ENCODE measurements at places on chromosomes 3 and 15.

DNA sequence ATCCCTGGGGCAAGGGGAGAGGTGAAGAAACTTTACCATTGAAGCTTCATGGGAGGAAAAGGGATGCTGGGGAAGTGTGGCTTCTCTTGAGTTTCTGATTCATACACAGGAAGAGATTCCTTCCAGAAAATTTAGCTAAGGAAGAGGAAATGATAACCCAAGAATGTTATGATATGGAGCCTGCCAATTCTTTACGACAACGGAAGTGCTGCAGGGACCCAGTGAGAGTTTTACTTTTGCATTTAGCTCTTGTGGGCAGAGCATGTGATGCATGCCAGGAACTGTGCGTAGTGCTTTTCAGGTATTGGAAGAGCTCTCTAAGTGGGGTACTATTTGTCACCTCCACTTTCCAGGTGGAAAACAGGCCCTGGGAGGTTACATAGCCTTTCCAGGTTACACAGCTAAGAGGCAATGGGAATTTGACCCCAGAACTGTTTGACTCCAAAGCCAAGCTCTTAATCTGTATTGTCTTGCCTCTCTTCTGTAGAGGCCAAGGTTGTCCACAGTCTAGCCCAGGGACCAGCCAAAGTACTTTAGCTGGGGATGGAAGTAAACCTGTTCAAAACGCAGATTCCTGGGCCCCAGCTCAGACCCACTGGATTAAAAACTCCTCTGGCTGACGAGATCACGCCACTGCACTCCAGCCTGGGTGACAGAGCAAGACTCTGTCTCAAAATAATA, 23.0 kb downstream of the CMTM7 start:
- DNase-seq = peak; percentile 28

DNA sequence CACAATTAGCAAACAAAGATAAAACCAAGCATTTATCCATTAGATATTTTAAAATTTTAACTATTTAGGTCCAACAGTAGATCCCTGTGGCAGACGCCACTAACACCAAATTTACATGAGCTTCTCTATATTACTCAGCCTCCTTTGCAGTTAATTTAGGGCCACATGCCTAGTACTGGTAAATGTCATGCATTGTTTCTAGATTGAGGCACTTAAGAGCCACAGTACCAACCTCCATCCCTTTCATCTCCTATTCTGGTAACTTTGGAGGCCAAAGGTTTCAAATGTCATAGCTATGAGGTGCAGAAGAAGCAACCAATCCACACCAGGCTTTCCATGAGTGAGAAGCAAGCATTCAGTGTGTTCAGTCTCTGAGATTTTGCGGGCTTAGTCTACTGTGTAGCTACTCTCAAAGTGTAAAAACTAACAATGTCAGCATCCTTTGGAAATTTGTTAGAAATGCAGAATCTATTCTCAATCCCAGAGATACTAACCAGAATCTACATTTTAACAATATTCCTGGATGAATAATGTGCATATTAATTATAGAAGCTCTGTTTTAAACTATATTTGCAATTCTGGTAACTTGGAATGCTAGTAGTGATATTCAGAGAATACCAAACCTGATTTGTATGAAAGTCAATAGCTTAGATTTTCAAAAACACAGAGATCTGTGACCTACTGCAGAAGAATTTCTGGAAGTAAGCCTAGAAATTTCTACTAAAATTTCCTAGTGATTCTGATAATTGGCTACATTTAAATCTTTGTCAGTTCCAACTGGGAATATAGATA, 206.3 kb upstream of the CD96 start:
- DNase-seq = peak; percentile 25

DNA sequence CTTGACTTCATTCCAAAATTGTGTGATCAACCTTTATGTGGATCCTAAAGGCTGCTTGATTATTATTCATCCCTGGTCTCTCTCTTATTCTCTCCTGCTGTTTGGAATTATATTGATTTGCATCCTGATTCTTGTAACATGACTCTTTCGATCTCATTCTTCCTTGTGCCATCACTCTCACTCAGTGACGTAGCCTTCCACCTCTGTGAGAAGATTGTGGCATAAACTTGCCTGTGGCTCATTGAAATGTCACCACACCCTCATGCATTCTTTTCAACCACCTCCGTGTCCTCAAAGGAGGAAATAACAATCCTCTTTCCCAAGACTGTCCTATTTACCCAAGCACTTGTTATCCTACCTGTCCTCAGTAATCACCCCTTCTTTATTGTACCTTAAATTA, 41.3 kb upstream of the GCNT3 start:
- no peak for DNase-seq

DNA sequence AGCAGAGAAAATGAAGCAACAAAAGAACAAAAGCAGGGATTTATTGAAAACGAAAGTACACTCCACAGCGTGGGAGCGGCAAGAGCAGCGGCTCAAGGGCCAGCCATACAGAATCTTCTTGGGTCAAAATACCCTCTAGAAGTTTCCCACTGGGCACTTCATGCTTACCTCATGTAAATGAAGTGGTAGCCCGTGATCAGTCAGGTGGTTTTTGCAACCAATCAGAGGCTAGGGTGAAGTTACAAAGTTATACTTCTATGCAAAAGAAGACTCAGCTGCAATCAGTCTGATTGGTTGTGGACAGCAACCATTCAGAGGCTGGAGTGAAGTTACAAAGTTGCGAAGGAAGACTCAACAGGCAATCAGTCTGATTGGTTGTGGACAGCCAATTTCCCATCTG, 37.8 kb upstream of the TRH start:
- peak; percentile 72 for DNase-seq

GRCh38 chr15:101480613-101481380, 8.7 kb downstream of the PCSK6 start:
- no peak for DNase-seq

GRCh38 chr3:132399054-132399929, 18.0 kb upstream of the DNAJC13 start:
- DNase-seq = peak; percentile 62

- DNase-seq = no peak
These were observed 301.2 kb upstream of the ARHGEF26 start for GRCh38 chr3:153820035-153820434.

DNA sequence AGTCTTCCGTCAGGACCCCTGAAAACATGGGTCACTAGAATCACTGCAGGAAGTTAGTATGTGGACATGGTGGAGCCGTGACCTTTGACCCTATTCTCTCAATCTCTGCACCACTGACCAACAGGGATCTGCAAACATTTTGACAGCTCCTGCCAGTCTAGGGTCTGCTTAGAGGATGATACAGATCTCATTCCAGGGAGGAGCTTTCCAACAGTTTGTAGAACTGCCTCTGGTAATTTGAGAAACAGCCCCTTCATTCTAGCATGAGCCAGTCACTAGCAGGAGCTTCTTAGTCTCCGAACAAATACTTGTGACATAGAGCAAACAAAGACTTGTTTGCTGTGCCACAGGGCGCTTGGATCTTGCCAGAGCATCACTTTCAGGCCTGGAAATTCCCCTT, 270.3 kb upstream of the CFAP20DC start:
- no peak for DNase-seq

- no peak for DNase-seq
These were observed 4.4 kb downstream of the GABPB1 start for GRCh38 chr15:50350621-50351020.

DNA sequence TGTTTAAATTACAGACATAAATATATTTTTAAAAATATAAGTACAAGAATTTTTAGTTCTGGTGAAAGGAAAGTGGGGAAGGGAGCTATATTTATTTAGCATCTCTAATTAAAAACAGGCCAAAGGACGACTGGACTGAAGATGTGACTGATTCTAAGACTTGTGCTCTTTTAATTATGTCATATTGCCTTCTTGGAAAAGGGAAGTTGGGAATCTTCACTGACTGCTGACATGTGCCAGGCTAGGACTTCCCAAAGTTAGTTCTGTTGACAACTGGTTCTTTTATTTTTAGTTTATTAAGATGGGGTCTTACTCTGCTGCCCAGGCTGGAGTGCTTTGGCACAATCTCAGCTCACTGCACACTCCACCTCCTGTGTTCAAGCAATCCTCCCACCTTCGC, 13.5 kb downstream of the CNOT10 start:
- DNase-seq = peak; percentile 2

DNA sequence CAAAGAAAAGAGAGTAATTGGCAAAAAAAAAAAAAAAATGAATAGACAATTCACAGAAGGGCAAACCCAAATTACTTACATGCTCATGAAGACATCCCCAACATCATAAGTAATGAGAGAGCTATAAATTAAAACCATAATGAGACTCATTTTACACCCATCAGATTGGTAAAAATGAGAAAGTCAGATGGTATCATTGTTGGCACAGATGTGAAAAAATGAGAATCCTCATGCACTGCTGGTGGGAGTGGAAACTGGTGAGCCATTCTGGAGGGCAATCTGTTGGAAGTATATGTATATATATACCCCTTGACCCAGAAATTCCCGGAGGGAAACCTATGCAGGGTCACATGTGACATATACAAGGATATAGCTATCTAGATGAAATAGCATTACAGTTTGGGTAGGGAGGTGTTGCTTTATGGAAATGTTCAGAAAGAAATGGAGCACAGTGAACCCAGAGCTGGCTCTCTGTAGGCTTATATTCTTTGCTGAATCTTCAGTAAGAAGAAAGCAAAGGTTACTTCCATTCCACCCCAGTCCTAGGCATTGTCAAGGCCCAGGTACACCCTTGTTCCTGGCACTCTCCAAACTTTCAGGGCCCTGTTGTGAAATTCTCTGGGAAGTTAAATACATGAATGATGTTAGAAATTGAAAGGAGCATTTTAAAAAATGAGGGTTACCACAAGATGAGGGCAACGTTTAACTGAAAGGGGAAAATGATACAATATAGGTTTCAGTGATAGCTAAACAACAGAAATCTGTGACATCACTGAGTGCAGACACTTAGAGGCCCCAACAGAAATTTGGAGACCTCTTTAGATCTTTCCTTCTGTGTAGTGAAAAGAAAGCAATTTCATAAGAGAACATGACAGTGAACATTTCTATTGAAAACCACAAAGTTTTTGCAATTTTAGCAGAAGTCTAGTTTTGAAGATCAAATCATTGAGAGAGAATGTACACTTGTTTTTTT, 132.7 kb upstream of the TPRG1 start:
- DNase-seq = no peak

DNA sequence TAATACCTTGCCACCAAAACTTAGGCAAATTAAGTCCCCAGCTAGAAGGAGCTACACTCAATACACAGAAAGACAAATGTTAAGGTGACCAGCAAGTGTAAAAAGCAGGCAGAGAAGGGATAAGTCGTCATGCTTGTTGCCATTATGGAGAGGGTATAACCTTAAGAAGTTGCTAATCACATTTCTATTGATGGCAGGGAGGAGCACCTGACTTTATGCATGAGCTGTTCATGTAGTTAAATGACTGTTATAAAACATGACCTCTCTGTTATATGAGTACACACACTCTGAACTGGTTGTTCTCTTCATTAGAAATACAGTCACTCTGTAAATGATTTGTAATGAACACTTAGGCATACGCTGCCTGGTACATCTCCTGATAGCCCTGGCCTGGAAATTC, 6.6 kb upstream of the CCNL1 start:
- DNase-seq = no peak

GRCh38 chr3:130537673-130538304, 20.8 kb downstream of the COL6A6 start:
- no peak for DNase-seq

GRCh38 chr3:169448501-169448900, 215.0 kb downstream of the MECOM start:
- no peak for DNase-seq

DNA sequence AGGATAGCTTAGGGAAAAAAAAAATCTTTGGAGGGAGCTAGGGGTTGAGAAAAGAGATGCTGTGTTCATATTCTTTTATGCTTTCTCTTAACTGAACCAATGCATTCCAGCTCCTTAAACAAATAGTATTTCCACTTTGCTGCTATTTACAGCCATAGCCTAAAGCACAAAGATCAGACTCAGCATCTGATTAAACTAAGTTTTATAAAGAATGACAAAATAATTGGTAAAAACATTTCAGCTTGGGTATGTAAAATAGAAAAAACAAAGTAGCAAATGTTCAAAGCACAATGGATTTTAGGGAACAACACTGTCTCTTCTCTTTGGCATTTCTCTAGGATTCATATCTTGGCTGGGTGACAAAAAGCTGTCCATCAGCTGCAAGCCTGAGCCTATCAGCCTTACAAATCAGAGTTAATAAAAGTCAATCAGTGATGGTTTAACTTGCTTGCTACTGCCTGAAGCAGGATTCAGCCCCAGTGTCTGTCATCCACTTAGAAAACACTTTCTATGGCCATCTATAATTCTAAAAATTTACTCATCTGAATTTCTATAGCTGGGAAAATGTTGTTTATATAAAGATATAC, 232.1 kb upstream of the CDIN1 start:
- peak; percentile 9 for DNase-seq

- no peak for DNase-seq
These were observed 92.8 kb downstream of the PCSK6 start for GRCh38 chr15:101396484-101397261.

DNA sequence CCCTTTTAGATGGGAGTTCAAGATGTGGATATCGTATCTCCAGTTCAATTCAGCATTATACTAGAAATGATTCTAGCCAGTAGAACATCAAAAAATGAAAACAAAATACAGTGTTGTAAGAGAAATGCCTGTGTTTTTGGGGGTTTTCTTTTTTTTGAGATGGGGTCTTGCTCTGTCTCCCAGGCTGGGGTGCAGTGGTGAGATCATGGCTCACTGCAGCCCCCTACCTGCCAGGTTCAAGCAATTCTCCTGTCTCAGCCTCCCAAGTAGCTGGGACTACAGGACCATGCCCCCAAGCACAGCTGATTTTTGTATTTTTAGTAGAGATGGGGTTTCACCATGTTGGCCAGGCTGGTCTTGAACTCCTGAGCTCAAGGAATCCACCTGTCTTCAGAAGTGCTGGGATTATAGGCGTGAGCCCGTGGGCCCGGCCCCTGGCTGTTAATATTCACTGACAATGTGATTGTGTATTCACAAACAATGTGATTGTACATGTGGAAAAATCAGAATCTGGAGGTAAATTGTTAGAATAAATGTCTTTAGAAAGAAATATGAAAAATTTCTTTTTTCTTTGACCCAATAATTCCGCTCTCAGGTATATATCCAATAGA, 59.0 kb downstream of the ARIH1 start:
- DNase-seq = no peak

GRCh38 chr3:111072031-111072921, 660 bp downstream of the NECTIN3 start:
- DNase-seq = no peak

GRCh38 chr3:161927131-161927530, 430.5 kb downstream of the OTOL1 start:
- DNase-seq = peak; percentile 49

DNA sequence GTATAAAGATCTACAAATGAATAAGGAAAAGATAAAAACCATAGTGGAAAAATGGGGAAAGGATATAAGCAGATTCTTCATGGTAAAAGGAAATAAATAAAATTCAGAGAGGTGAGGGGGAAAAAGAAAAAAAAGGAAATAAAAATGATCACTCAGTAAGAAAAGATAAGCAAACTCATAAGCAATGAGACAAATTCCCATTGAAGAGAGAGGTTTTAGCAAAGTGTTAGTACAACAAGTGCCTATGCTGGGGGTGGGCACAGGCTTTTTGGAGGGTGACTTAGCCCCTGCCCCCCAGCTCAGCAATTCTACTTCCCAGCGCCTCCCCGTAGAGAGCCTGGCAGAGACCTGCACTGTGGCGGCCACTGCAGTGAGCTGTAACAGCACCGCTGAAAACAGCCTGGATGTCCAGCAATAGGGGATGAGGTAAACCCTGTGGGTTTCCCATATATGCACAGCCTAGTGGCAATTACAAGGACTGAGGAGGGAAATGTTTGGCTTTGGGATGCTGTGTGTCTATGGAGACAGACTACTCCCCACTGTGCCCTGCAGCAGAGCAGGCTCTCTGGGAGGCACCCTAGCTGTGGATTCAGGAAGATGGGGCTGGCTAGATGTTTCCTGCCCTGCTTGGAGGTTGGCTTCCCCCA, 23.7 kb upstream of the SFMBT1 start:
- peak; percentile 27 for DNase-seq
